HCT116 (cell line): ENCODE measurements at places on chromosomes 1 and 21.

DNA sequence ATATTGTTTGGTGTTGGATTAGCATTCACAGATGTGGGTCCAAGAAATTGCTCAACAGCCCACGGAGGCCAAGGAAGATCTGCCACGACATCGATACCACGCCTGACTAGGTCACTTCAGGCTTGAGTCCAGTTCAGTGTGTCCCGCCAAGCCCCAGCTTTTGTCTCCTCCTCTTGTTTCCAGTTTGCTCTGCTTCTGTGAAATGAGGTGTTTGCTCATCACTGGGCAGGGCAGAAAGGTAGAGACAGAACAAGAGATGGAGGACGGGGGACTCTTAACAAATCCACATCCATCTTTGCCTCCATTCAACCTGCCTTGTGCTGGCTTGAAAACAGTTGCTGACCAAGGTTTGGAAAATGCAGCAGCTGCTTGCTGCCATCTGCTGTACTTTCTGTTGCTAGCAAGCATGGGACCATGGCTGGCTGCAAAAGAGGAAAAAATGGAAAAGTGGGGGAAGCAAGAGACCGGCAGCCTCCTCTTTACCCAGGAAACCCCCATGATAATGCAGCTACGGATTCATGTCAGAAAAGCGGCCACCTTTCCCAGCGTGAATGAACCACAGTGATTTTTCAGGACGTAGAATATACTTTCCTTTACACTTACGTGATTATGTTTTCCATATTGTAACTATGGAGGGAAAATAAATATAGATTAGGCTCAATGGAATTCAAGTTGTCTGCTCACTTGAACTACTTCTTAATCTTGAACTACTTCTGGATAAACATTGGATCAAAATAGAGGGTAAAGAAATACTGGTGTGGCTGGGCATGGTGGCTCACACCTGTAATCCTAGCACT is 80.2 kb upstream of the GREM2 start:
- DNase-seq, result no peak

GRCh38 chr1:44217809-44218410 is 4.6 kb downstream of the DMAP1 start:
- DNase-seq, result peak; percentile 38

DNA sequence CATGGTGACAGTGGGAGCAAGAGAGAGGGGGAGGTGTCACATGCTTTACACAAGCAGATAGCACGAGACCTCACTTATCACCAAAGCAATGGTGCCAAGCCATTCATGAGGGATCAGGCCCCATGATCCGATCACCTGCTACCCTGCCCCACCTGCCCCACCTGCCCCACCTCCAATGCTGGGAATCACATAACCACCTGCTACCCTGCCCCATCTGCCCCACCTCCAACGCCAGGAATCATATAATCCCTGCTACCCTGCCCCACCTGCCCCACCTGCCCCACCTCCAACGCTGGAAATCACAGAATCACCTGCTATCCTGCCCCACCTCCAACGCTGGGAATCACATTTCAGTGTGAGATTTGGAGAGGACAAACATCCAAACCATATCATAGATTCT is 10.6 kb upstream of the AIRE start:
- no peak for DNase-seq

DNA sequence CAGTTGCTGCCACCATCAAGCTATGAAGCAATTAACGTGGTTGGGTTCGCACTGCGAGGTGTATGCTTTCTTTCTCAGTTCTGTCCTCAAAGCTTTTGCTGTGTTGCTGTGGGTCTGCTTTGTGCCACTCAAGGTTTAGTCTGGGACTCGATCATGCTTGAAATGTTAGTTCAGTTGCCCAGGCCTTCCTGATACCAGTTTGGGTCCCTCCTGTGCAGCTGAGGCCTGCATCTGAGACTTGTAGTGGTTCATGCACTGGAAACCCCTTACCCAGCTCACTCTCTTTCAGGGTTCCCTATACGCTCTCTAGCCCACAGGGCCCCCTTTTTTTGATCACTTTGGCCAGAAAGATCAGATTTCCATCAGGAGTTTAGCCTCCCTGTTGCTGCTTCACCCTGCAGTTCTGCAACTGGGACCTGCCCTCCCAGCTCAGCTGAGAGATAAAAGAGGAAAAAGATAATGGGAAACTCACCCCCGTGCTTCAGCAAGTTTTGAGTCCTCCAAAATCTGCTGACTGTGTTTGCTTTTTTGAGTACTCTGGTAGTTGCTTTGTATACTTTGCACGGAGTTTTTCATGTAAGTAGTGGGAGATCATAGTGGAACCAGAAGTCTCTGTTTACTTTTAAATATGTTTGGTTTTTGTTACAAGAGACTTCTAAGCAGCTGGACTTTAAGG is 317.0 kb downstream of the HHAT start:
- DNase-seq, result no peak

GRCh38 chr1:118154220-118154619 is 30.8 kb downstream of the SPAG17 start:
- DNase-seq, result no peak

DNA sequence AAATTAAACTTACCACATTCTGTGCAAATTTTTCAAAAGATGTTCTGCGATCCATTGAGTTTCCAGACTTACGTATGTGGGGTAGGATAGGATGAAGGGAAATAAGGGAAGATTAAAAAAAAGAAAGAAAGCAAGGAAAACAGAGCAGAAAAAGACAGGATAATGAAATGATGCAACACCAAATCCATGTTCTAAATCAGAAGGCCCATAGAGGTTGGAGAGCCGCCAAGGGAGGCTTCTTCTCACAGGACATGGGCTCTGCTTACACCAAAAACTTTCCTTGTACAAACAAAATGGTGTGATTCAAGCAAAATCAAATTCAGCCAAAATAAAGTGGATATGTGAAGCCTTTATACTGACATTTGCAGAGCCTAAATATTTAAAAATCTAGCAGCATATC is 189.5 kb upstream of the GREM2 start:
- no peak for DNase-seq

GRCh38 chr1:201167041-201167991 is 13.0 kb upstream of the TMEM9 start:
- no peak for DNase-seq

GRCh38 chr1:221594576-221594975 is 147.3 kb downstream of the DUSP10 start:
- DNase-seq, result no peak

DNA sequence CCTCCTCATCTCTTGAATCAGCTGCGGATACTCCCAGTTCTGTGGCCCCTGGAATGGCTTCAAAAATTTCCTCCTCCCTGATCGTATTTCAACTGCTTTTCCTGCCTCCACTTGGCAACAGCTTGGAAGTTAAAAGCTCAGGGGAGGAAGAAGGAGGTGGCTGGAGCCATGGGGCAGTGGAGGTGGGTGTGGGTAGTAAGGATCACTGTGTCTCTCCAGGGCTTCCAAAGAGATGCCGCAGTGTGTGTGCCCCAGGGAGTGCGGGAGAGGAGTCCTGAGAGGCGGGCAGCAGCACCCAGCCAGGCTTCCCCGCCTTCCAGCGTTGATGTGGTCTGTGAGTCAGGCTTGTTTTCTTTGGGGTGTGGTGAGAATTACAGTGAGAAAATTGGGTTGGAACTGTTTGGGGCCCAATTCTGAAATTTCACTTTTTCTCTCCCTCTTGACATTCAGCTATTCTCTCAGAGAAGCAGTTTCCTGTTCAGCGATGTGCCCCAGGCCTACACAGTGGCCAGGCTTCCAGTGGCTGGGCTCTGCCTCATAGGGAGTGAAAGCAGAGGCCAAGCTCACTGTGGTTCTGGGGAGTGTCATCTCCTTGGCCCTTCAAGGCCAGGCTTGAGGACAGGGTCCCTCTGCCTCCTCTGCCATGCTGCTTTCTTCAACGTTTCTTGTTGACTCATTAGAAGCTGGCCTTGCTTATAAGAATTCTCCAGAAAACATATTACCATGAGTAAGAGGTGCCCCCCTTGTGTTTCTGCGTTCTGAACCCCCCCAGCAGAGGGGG is 69.0 kb downstream of the PGM1 start:
- DNase-seq, result peak; percentile 78

- no peak for DNase-seq
Observed at GRCh38 chr1:207844371-207844770, 66.6 kb downstream of the CD34 start.

- no peak for DNase-seq
Observed at GRCh38 chr1:65830306-65830705, 37.6 kb downstream of the PDE4B start.

- no peak for DNase-seq
Observed at GRCh38 chr1:192489047-192489446, 86.5 kb upstream of the RGS1 start.

GRCh38 chr1:14626869-14627607 is 28.6 kb downstream of the KAZN start:
- DNase-seq, result no peak

DNA sequence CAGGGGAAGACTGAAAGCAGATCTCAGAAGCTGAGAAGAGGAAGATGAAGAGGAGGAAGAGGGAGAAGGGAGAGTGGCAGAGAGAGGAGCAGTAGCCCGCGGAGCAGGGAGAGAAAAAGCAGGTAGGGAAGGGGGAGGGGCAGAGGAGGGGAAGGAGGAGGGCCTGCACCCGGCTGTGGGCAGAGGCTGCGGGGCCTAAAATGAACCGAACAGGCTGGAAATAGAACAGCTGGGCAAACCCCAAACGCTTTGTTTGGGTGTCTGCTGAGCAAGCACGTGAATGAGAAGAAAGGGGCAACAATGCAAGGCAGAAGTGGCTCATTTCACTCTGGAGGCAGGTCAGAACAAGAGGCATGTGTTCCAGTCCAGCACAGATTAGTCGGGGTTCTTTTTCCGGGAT is 33.5 kb downstream of the KCNC4 start:
- no peak for DNase-seq

- DNase-seq, result no peak
Observed at GRCh38 chr21:41584603-41585176, 76.7 kb upstream of the TMPRSS2 start.

DNA sequence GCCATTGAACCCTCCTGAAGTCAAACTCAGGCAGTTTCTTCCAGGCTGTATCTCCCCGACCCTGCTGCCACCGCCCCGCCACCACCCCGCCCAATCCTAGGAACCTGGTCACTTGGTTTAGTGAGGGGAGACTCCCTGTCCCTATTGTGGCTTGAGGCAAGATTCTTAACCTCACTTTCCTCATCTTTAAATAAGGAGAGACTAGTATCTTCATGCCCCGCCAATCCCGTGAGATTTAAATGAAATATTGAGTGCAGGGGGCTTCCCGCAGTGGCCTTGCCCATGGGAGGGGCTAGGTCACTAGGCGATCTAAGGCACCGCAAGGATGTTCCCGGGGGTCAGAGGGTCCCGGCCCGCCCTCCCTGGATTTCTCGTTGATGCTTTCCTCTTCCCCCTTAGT is 998 bp downstream of the KDF1 start:
- DNase-seq, result no peak

- no peak for DNase-seq
Observed at GRCh38 chr1:232271991-232272589, 357.8 kb downstream of the SIPA1L2 start.

GRCh38 chr1:219189021-219189824 is 15.5 kb downstream of the LYPLAL1 start:
- no peak for DNase-seq

DNA sequence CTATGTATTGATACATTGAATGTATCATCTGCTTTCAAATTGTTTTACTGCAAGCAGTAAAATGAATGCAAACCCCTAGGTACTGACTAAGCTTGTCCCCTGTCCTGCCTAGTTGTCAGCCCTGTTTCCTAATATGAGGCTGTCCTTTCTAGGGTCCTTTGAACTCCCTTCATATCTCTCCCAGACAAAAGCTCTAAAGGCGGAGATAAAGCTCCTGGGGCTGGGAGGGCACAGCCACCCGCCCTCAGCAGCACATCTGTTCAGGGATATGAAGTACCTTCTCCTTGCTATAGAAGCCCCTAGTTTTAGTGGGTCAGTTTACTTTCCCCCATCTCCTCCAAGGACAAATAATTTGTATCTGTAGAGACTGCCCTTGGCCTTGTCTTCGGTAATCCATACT is 93.1 kb upstream of the ETS2 start:
- DNase-seq, result no peak

DNA sequence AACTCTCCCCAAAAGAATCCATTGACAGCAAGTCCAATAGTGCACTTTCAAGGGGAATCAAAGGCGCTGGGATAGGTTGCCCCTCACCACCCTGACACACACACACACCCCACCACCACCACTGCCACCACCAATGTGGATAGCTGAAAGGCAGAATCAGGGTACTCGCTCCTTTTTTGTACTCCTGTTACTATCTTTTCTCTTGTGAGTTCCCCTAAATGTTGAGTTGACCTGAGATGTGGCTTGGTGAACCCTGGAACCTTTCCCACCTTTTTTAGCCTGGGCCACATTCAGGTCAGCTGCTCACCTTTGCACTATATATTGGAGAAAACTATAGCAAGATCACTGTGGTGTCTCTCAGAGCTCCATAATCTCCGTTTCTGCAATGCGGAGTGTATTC is 3.9 kb downstream of the S100A8 start:
- DNase-seq, result no peak

DNA sequence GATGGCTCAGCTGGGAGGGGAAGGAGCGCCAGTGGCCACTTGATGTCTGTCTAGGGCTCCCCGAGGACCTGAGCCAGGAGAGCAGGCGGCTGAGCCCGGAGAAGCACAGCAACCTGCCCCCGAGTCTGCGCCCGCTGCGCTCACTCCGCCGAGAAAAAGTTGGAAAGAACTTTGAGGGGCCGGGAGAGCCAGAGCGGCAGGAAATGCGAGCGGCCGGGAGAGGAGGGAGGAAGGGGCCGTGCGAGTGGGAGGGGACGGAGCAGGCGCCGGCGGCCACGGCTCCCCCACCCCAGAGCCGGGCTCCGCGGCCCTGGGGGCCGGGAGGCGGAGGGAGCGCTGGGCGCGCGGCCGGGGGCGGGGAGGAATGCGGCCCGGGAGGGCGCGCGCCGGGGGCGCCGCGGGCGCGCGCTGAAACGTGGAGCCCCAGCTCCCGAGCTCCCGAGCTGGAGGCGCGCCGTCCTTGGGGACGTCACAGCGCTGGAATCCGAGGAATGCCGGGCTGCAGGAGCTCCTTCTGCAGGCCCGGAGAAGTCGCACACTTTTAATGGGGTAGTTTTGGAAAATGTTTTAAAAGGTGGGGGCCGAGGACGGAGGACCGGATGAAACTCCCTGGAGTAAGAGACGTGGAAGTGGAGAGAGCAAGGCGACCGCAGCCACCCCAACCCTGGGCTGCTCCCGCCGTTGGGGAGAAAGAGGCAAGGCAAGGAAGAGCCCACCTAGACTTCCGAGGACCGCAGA is at the start of gene PTPN14:
PTPN14 (minus strand) TSS at position 167 of the 738 bp plus-strand sequence. CDS start 86,799 bp downstream, outside the sequence.
- peak; percentile 85 for DNase-seq

- no peak for DNase-seq
Observed at GRCh38 chr1:54008876-54009275, 9.1 kb downstream of the LDLRAD1 start.

DNA sequence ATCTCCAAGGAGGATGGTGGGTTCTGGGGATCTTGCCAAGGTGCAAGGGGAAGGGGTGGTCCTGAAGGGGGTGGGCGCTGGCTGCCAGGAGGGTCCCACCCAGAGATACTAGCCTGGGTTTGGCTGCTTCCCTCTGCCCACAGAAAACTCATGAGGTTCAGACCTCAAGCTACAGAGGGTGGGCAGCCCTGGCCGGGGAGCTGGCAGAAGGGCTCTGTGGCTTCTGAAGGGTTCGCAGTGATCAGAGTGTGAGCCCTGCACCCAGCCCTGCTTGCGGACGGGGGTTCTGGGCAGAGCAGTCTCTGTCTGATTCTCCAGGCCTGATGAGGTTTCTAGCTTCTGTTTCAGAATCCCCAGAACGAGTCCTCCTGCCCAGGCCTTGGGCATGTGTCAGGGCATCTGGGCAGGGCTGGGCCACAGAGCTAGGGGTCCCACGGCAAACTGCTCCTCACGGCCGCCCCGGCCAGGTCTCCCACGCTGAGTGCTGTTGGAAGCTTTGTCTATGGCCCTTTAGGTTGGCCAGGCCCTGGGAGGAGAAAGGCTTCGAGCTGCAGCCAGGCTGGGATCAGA is 635 bp upstream of the MMEL1 start:
- no peak for DNase-seq
